ENCODE measurements at places on chromosomes 5 and 9. TPM values are rescaled to one million over a fixed set of nuclear protein-coding genes. Genes with fewer than 3 reads are reported as not detected.

LRRC26 gene
- total RNA-seq: 1.3 TPM

NTMT1 gene
- total RNA-seq: 85.0 TPM

FOXI1 gene
- not detected for total RNA-seq

GFI1B gene
- 0.09 TPM for total RNA-seq

DEPDC1B gene
- total RNA-seq: 15.4 TPM

GNG10 gene
- total RNA-seq: 67.7 TPM

ITGA2 gene
- 10.3 TPM for total RNA-seq

SPINK13 gene
- total RNA-seq: 0.38 TPM

HACD4 gene
- 1.0 TPM for total RNA-seq

MYORG gene
- total RNA-seq: 6.9 TPM

INSL6 gene
- not detected for total RNA-seq

PRR7 gene
- 13.8 TPM for total RNA-seq

ZDHHC12 gene
- 95.6 TPM for total RNA-seq

MTAP gene
- 5.8 TPM for total RNA-seq

PCA3 gene
- total RNA-seq: not detected

NEUROG1 gene
- total RNA-seq: not detected

SLC6A19 gene
- 0.62 TPM for total RNA-seq

NUTM2G gene
- total RNA-seq: not detected

CHSY3 gene
- total RNA-seq: 0.07 TPM

SLC6A7 gene
- total RNA-seq: not detected

PITX1 gene
- total RNA-seq: 30.9 TPM

COMMD10 gene
- 36.6 TPM for total RNA-seq

LCP2 gene
- not detected for total RNA-seq

CDH10 gene
- 0.05 TPM for total RNA-seq

GABBR2 gene
- 0.14 TPM for total RNA-seq

ADAMTS12 gene
- total RNA-seq: 7.1 TPM

RASEF gene
- 6.7 TPM for total RNA-seq

FGF18 gene
- 3.2 TPM for total RNA-seq

LSM11 gene
- 2.4 TPM for total RNA-seq

ADAMTS16 gene
- 1.4 TPM for total RNA-seq

ADAMTSL2 gene
- total RNA-seq: not detected

ARL14EPL gene
- total RNA-seq: 0.11 TPM

ANP32B gene
- 290 TPM for total RNA-seq

INIP gene
- total RNA-seq: 14.5 TPM

SPAG8 gene
- 0.34 TPM for total RNA-seq

FCHO2 gene
- 15.9 TPM for total RNA-seq

SLC28A3 gene
- total RNA-seq: 0.01 TPM

GPR150 gene
- total RNA-seq: 0.07 TPM

GFPT2 gene
- total RNA-seq: 49.7 TPM

BNC2 gene
- total RNA-seq: 6.7 TPM

SLC45A2 gene
- not detected for total RNA-seq
